Astrocyte (in vitro differentiated cells and primary cell): ENCODE measurements at places on chromosomes 3 and 15.

DNA sequence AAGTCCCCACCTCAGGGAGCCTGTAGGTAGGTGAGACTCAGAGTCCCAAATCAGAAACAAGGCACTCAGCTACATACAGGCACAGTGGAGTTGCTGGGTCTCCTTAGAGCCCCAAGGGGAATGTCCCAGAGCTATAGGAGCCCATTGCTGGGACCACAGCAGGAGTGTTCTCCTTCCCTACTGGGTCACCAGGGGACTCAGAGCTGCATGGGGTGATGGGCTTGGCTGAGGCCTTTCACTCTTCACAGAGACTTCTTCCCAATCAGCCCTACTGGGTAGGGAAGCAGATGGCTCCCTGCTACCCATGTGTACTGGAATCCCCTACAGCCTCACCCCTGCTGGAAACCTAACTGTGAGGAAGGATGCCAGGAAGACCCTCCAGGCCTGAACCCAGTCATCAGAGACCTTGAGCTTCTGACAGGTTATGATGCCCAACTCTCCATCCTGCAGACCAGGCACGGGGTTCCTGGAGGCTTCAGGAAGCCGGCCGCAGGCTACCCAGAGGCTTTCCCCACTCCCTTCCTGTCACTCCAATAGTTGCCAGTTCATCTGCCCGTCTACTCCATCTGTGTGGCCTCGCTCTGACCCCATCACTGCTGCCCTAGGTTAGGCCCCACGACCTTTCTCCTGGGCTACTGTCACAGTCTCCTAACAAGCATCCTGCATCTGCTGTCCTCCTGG, 24.0 kb downstream of the RASGRF1 start:
- DNase-seq: no peak

DNA sequence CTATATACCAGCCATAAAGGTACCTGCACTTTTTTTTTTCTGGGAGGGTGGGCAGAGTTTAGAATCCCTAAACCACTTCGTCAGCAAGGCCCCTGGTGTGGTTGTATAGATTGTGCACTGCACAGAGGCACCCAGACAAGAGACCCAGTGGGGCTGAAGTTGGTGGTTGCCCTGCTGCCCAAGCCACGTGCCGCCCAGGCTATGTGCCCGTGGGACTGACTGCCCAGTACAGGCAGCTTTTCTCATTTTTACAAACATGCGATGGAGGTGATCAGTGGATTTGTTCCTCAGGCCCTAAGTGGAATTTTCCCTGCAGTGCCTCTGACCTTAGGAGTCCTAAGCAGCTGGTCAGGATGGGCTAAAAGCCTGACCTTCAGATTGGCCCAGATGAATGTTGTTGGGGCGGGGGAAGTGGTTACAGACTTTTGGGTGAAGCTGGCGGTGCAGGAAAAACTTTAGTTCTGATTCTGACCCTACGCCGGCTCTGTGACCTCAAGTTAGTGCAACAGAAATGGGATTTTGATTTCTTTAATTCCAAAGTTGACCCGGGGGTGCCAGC, 34.9 kb upstream of the LIMD1 start:
- no peak for DNase-seq

DNA sequence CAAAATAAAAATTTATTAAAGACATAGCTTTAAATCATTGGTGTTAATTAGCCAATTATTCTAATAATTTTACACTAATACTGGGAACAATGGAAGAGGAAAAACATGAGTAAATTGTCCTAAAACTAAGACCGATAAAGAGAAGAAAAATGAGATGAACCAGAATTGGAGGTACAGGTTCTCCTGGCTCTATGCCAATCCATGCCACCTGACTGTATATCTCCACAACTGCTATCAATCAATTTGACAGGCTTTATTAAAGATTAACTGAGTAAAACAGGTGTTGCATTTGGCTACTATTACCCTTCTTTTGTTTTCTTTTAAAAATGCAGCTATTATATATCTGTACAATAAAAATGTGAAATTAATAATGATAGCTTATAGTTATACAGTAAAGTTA, 850.0 kb downstream of the CADM2 start:
- DNase-seq: no peak

DNA sequence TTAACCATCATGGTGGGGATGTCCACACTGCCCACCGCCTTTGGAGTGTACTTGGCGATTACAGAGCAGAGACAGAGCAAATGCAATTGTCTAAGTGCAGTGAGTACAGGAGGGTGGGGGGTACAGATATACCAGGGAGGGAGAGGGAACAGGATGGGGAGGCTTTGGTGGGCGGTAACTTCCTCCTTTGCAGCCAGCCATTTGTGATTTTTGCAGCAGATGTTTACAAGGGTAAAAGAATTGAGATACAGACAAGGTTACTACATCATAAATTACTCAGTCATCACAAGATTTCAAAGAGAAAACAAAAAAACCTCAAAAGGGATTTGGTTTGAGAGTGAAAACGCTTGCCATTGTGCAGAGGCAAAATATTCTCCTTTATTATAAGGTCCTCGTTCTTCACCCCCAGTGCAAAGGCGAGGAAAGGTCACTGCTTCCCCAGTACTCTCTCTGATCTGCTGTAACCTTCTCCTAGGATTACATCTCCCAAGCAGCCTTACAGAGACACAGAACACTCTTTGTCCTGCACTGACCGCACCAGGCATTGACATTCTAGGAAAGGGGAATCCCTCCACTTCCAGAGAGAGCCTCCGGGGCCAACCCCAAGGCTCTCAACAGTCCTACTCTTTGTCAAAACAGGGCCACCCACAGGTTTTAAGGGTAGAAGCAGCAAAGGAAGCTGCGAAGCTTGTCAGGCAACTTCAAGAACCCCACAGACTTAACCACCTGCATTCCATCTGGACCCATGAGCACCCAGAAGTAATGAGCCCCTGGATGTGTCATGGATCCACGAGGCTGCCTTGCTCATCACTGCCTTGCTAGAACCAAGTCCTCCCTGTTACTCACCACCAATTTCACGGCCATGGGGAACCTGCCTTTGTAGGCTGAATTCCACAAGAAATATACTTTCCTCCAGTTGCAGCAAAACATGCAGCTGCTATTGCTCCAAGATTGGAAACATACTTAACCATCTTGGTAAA, 117.3 kb downstream of the ADAMTS17 start:
- DNase-seq: peak; percentile 53
